Mesendoderm (in vitro differentiated cells): ENCODE measurements at places on chromosomes 13 and 19.
A peak's percentile ranks its signal among the peaks of the same experiment; 100 is the strongest.

DNA sequence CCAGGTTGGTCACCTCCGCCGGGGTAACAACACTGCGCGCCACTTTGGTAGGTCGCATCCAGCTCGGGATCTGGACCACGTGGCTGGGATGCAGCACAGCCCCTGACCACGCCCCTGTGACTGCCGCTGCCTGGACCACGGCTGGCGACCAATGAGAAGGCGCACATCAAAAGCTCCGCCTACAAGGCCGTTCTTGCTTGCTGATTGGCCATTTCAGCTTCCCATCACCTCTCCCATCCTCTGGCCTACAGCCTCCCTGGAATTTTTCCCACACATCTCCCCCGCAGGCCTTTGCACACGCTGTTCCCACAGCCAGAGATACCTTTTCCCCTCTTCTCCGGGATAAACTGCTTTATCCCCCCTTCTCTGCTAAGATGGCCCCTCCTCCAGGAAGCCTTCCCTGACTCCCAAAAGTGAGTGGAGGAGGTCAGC is 12.5 kb upstream of the MAP1S start:
- H3K4me1 ChIP-seq, result no peaks in the 10 kb centered on the region
- peak; percentile 91 for DNase-seq
- no peak overlapping the region for H3K27ac ChIP-seq
- no peak overlapping the region for H3K4me3 ChIP-seq
- no peaks in the 10 kb centered on the region for H3K36me3 ChIP-seq

GRCh38 chr13:21458813-21459701 is at the start of gene ZDHHC20:
TSS of gene ZDHHC20 (minus strand) at chr13:21459303. CDS start at chr13:21459171, 132 bp downstream.
- peaks cover 3% of the 10 kb centered on the region for H3K4me1 ChIP-seq
- peak within 1 kb of the TSS; percentile 91 for H3K4me3 ChIP-seq
- H3K36me3 ChIP-seq, result no peaks in the 10 kb centered on the region
- H3K27me3 ChIP-seq, result no peaks in the 10 kb centered on the region
- peak; percentile 89 for DNase-seq
- H3K27ac ChIP-seq, result peak within 1 kb of the TSS; percentile 97

DNA sequence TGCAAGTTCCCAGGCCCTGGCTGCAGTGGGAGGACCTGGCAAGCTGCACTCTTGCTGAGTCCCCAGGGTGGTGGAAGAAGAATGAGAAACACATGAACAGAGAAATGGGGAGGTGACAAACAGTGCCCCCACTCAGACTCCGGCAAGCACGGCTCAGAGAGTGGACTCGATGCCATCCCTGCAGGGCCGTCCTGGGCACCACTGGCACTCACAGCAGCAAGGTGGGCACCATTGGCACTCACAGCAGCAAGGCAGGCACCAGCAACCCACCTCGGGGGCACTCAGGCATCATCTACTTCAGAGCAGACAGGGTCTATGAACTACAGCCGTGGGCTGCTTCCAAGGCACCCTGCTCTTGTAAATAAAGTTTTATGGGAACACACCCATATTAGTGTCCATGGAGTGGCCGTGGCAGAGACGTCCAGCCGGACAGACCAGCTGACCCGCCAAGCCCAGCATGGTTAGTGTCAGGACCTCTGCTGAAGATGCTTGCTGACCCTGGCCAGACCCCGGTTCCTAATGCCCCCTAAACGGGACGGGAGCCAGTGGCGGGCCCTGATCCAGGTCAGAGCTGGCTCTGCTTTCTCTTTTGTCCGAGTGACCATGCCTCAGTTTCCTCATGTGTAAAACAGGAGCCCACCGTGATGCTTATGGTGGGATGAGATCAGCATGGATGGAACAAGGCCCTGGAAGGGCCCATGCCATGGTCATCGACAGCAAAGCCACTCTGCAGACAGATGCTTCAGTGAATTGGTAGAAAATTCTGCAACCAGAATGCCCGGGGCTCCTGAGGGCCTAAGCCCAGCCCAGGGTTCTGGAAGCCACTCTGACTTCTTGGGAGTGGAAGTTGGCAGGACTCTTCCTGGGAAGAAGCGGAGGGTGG is 2.1 kb upstream of the F10 start:
- H3K4me1 ChIP-seq, result peaks cover 2% of the 10 kb centered on the region
- H3K27me3 ChIP-seq, result no peaks in the 10 kb centered on the region
- no peak overlapping the region for H3K27ac ChIP-seq
- DNase-seq, result no peak
- H3K36me3 ChIP-seq, result no peaks in the 10 kb centered on the region
- no peak overlapping the region for H3K4me3 ChIP-seq

DNA sequence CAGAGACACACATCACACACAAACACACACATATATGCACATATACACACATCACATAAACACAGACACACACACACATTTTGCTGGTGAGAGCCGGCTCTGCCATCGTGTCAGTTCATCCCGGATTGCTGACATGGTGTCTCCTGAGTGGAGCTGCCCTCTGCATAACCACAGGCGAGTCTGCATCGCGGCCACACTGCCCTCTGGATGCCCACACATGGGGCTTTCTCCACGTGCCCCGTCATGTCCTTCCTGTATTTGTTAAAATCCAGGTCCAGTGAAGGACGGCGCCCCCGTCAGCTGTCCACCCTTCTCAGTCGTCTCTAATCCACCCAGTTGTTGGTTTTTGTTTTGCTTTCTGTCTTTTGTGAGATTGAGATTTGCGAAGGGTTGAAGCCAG is 52.6 kb upstream of the F7 start:
- H3K4me3 ChIP-seq, result no peak overlapping the region
- no peak for DNase-seq
- no peaks in the 10 kb centered on the region for H3K36me3 ChIP-seq
- peaks cover 2% of the 10 kb centered on the region for H3K4me1 ChIP-seq
- no peaks in the 10 kb centered on the region for H3K27me3 ChIP-seq

GRCh38 chr19:38852231-38853044 is 2.7 kb upstream of the HNRNPL start:
- H3K36me3 ChIP-seq, result peaks cover 3% of the 10 kb centered on the region
- peaks cover 4% of the 10 kb centered on the region for H3K4me1 ChIP-seq
- H3K27me3 ChIP-seq, result no peaks in the 10 kb centered on the region
- peak; percentile 72 for DNase-seq

DNA sequence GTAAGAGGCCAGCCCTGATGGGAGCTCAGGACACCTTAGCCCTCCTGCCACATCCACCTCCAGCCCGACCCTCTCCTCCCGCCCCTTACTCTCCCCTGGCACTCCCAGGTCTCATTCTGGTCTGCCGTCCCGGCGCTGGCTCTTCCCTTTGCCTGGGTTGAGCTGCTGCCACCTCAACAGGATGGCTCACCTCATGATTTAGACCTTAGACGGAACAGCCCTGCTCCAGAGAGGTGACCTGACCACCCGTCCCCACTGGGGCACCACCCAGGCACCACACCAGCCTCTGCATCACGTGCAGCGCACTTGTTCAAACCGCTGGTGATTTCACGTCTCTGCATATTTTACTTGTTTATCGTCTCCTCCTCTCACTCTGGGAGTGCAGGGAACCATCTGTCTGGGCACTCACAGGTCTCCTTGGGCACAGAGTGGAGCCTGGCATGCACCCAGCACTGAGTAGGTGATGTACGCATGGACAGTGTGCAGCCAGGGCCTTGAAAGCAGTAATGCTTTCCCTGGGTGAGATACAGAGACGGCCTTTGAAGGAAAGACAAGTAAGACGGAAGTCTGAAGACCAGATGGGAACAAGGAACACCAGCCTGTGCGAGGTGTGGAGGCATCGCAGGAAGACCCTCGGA is 183.1 kb downstream of the KATNAL1 start:
- H3K36me3 ChIP-seq, result no peaks in the 10 kb centered on the region
- no peak overlapping the region for H3K4me3 ChIP-seq
- H3K27ac ChIP-seq, result no peak overlapping the region

DNA sequence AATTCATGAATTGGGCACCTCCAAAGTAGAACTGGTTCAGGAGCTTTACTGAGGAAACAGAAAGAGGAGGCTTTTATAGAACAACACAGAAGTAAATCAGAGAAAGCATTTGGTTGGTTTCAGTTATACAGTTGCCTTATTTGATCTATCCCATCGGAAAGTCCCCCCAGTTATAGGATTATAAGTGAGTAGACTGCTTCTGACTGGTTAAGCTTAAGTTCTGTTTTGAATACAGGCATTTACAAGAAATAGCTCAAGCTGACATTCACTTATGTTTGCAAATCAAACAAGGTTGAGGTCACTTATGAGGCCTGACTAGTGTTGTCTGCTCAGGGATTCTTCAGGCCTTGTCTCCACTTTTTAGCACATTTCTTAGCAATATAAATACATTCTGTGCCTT is 857.4 kb downstream of the EFNB2 start:
- H3K4me1 ChIP-seq, result no peaks in the 10 kb centered on the region
- no peak for DNase-seq
- H3K27me3 ChIP-seq, result no peaks in the 10 kb centered on the region
- no peak overlapping the region for H3K4me3 ChIP-seq
- no peak overlapping the region for H3K27ac ChIP-seq

GRCh38 chr13:62593804-62594203 is 1178.2 kb upstream of the PCDH20 start:
- no peaks in the 10 kb centered on the region for H3K36me3 ChIP-seq
- no peak overlapping the region for H3K27ac ChIP-seq
- no peaks in the 10 kb centered on the region for H3K27me3 ChIP-seq
- DNase-seq, result no peak
- no peaks in the 10 kb centered on the region for H3K4me1 ChIP-seq
